ENCODE measurements at places on chromosomes 12 and 14. TPM values are rescaled to one million over a fixed set of nuclear protein-coding genes. Genes with fewer than 3 reads are reported as not detected.

The LRRC23 gene
- 8.6 TPM for total RNA-seq

The RNASE4 gene
- 15.8 TPM for total RNA-seq

The TC2N gene
- 0.77 TPM for total RNA-seq

The SLC38A1 gene
- total RNA-seq: 114 TPM

The CYP46A1 gene
- total RNA-seq: 0.11 TPM

The PLXNC1 gene
- 3.2 TPM for total RNA-seq

The KRT73 gene
- total RNA-seq: not detected

The CCDC177 gene
- total RNA-seq: under 0.01 TPM

The FAM181A gene
- total RNA-seq: not detected
